Fibroblast of villous mesenchyme (primary cell): ENCODE measurements at places on chromosomes 6 and 20. TPM values are rescaled to one million over a fixed set of nuclear protein-coding genes. Genes with fewer than 3 reads are reported as not detected.

- no peak for DNase-seq
Observed at GRCh38 chr6:7041511-7042026, 66.2 kb upstream of the RREB1 start.

DNA sequence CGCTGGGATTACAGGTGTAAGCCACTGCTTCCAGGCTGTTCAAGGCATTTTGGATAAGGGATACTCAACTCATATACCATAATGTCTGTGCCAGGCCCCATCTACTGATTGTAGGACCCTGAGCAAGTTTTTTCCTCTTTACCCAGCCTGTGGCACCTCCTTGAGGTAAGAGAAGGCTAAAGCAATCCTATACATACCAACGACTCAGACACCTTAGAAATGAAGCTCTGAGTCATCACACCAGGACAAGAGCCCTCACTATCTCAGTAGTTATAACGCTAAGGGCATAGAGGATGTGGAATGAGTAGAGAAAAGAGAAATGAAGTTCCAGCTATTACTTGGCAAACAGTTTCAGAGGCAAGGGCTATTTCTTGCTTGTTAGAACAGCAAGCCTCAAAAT is 16.9 kb downstream of the NDRG3 start:
- no peak for DNase-seq

GRCh38 chr6:45185403-45186251 is 142.5 kb upstream of the RUNX2 start:
- DNase-seq: no peak

GRCh38 chr6:150659046-150659763 is 59.5 kb downstream of the PLEKHG1 start:
- no peak for DNase-seq

DNA sequence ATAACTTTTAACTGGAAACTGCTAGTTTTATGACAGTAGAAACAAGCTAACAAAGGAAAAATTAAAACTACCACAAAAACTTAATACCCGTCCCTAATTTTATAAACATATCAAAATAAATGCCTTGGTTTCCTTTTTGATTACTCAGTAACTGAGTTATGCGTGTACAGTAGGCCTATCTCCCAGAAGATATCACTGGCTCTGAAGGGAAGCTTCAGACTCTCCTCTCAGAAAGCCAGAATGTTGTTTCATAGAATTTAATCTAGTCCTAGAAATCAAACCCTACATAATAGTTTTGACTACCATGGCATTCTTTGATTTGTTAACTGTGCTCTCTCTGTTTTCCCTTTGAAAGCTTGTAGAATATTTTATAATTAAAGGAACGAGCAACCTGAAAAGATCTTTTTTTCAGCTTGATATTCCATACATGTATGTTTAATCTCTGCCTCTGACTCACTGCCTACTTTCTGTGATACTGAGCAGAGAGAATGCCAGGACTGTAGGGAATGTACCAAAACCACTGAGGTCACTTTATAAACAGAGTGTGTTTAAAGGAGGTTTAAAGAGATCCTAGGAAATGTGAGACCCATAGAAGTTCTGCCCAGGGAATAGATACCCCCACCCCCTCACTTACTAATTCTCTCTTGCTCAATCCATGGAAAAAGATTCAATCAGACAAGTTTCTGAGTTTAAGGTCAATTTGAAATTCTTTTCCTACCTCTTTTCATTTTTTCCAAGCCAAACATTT is 311.5 kb downstream of the HDGFL1 start:
- peak; percentile 97 for DNase-seq

DNA sequence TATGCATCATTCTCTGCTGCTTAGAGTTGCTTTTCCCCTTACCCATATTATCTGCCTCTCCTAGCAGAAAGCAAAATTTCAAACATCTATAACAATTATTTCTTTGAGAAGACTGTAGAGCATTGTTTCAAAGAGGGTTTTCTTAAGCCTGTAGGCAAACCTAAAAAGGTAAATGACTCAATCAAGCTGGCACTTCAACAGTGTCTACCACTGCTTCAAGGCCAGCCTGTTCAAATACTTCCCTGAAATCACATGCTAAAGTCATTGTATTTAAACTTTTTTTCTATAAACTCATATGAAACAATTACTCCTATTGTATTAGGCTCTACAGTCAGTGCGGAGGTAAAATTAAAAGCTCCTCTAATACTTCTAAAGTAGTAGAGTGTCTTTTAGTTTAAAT is 87.1 kb downstream of the OGFRL1 start:
- no peak for DNase-seq

DNA sequence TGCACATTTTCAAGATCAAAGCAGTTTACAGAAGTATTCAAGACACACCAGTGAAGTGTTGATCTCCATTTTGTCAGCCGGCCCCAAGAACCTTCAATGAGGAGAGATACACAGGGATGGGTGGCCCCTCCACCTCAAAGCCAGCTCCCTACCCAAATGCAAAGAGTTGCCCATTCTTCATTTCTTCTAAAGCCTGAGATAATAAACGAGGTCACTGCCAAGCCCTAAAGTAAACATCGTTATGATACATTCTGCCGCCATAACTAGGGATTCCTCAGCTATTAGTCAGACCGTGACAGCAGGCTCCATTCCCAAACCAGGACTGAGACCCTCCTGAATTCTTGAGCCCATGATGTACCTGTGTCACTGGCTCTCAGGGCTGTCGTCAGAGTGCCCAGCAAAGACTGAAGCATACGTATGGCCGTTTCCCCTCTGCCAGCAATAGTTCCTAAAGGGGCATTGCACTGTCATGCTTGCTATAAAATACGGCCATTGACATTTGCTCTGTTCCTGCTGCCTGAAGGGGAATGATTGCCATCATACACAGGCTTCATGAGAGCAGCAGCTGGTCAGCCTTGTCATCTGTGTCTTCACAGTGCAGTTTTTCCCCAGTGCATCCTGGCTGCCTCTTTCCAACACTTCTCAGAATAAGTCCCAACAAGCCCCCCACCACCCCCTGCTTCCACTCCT is 41.7 kb downstream of the ISM1 start:
- peak; percentile 12 for DNase-seq

GRCh38 chr6:19167251-19167650 is 669.9 kb upstream of the ID4 start:
- DNase-seq: no peak

VGLL2 gene
- not detected in 2 replicates for total RNA-seq

OR2H2 gene
- not detected in 2 replicates for total RNA-seq

C6orf141 gene
- total RNA-seq: 0.43 and 1.6 TPM in 2 replicates
